ENCODE measurements at places on chromosomes 11 and 22.

DNA sequence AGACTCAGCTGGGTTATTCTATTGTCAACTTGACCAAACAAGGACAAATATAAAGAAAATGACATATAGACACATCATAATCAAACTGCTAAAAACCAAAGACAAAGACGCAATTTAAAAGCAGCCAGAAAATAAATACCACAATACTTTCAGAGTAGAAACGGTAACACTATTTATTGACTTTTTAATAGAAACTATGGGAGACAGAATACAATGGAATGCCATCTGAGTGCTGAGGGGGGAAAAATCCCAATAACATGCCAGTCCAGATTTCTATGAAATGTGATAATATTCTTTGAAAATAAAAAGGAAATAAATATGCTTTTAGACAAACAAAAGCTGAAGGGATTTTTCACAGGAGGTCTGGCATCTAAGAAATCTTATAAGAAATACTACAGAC is 30.7 kb downstream of the C11orf65 start:
- H3K27ac ChIP-seq, result no peak overlapping the region
- no peak for DNase-seq
- no peaks in the 10 kb centered on the region for H3K36me3 ChIP-seq
- no peaks in the 10 kb centered on the region for H3K4me1 ChIP-seq
- H3K4me3 ChIP-seq, result no peak overlapping the region
- H3K27me3 ChIP-seq, result no peaks in the 10 kb centered on the region

DNA sequence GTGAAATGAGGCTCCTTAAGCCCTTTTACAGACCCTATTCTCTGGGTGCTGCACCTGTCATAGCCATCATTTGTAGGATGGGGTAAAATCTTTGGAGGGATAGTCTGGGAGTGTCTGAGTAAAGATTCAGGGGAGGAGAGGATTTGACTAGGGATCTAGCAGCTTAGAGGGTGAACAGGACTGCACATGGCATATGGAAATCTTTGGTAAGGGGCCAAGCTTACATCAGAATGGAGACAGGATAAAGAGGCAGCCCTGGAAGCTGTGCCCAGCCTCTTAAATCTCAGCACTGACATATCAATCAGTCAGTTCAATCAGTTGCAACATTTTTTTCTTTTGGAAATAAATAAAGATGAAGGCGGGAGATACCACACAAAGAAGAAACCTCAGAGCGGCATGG is 301.8 kb upstream of the CADM1 start:
- no peak overlapping the region for H3K4me3 ChIP-seq
- H3K4me1 ChIP-seq, result no peaks in the 10 kb centered on the region
- no peaks in the 10 kb centered on the region for H3K36me3 ChIP-seq
- H3K27me3 ChIP-seq, result no peaks in the 10 kb centered on the region
- DNase-seq, result no peak

DNA sequence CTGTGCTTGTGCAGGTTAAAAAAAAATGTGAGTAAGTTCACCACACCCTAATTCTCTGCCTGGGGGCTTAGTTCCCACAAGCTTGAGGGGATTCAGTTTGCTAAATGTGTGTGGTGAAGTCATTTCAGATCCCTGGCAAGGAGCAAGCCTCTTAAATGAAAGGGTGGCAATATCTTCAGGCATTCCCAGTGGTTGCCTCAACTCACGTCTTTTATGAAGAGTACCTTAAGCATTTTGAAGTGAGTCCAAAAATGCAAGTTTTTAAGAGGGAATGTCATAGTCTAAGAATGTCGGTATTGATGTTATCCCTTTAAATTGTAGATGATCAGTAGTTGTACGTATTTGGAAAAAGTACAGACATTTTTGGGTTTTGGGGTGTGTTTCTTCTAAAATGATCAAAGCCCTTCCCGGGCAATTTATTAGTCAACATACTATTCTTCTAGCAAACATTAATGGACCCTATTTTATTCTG is 4.9 kb downstream of the TCP11L1 start:
- no peaks in the 10 kb centered on the region for H3K27me3 ChIP-seq
- peaks cover 29% of the 10 kb centered on the region for H3K36me3 ChIP-seq
- H3K4me3 ChIP-seq, result peak overlapping the region; percentile 38
- H3K27ac ChIP-seq, result peak overlapping the region; percentile 76

- no peaks in the 10 kb centered on the region for H3K27me3 ChIP-seq
- no peaks in the 10 kb centered on the region for H3K36me3 ChIP-seq
- H3K4me3 ChIP-seq, result no peak overlapping the region
Observed at GRCh38 chr11:2262301-2263070, 7.9 kb downstream of the ASCL2 start.

DNA sequence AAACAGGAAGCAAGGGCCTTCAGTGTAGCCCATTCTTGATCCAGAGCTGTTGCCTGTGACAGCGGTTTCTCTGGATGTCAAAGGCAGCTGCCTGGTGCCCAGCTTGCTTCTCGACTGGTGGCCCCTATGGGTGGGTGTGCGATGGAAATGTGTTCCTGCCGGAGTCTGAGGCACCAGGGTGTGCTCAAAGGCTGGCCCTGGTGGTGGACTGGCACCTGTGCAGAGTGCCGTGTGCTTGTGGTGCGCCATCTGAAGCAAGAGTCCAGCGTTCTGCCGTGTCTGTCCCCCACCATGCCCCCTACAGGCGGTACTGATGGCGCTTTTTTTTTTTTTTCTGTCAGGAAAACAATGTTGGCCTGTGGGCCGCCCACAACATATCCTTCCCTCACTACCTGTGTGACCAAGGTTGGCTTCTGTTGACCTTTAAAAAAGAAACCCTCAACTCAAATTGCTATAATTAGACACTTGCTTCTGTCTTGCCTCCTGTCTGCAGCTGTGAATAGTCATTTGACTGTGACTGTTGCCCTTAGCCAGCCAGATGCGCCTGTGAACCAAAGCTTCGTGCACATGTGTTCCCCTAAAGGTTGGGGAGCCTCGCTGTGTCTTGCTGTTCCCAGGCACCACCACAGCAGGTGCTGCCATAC is 4.7 kb upstream of the RANBP1 start:
- peak; percentile 27 for DNase-seq
- H3K27me3 ChIP-seq, result no peaks in the 10 kb centered on the region
- H3K36me3 ChIP-seq, result peaks cover 74% of the 10 kb centered on the region
- no peak overlapping the region for H3K4me3 ChIP-seq
- H3K27ac ChIP-seq, result no peak overlapping the region

- H3K4me1 ChIP-seq, result no peaks in the 10 kb centered on the region
- no peaks in the 10 kb centered on the region for H3K36me3 ChIP-seq
- no peak overlapping the region for H3K4me3 ChIP-seq
- no peaks in the 10 kb centered on the region for H3K27me3 ChIP-seq
Observed at GRCh38 chr11:115363426-115363825, 140.8 kb downstream of the CADM1 start.

- H3K4me3 ChIP-seq, result no peak overlapping the region
- H3K27ac ChIP-seq, result no peak overlapping the region
- no peak for DNase-seq
- H3K36me3 ChIP-seq, result no peaks in the 10 kb centered on the region
Observed at GRCh38 chr11:61757213-61757862, 4.9 kb downstream of the MYRF start.

DNA sequence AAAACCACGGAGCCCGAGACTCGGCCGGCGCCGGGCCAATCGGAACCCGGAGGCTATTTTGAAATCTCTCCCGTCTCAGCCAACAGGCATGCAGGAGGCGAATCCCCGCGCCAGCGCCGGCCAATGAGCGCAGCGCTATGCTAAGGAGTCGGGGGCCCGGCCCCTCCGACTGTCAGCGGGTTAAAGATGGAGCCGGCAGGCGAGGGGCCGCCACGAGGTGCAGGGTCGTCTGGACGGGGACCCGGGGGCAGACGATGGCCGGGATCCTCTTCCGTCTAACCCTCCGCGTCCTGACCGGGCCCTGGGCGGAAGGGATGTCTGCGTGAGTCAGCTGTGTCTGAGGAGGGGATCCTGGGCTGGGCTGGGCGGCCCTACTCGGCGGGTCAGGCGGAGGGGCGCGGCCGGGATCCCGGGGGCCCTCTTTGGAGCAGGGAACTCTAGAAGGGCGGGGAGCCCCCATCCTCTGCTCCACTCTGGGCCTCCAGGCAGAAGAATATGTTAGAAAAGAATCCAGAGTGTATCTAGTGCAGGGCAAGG is 10.0 kb downstream of the SDF2L1 start:
- H3K4me1 ChIP-seq, result peaks cover 5% of the 10 kb centered on the region
- peaks cover 12% of the 10 kb centered on the region for H3K36me3 ChIP-seq
- H3K27me3 ChIP-seq, result no peaks in the 10 kb centered on the region
- peak overlapping the region; percentile 85 for H3K4me3 ChIP-seq

- H3K36me3 ChIP-seq, result no peaks in the 10 kb centered on the region
- no peak for DNase-seq
- no peak overlapping the region for H3K27ac ChIP-seq
- no peaks in the 10 kb centered on the region for H3K27me3 ChIP-seq
Observed at GRCh38 chr11:39367534-39367933, 2091.9 kb downstream of the LRRC4C start.

GRCh38 chr22:33591946-33592345 is 328.3 kb downstream of the LARGE1 start:
- no peak for DNase-seq
- no peaks in the 10 kb centered on the region for H3K4me1 ChIP-seq
- H3K36me3 ChIP-seq, result no peaks in the 10 kb centered on the region
- no peak overlapping the region for H3K27ac ChIP-seq
- H3K27me3 ChIP-seq, result no peaks in the 10 kb centered on the region

GRCh38 chr11:96149743-96150555 is 193.0 kb downstream of the MAML2 start:
- peaks cover 21% of the 10 kb centered on the region for H3K4me1 ChIP-seq
- H3K27ac ChIP-seq, result no peak overlapping the region
- peak; percentile 21 for DNase-seq
- H3K4me3 ChIP-seq, result no peak overlapping the region
- H3K27me3 ChIP-seq, result no peaks in the 10 kb centered on the region
- H3K36me3 ChIP-seq, result no peaks in the 10 kb centered on the region

- DNase-seq, result no peak
- no peak overlapping the region for H3K4me3 ChIP-seq
- H3K27me3 ChIP-seq, result no peaks in the 10 kb centered on the region
- no peaks in the 10 kb centered on the region for H3K4me1 ChIP-seq
- no peaks in the 10 kb centered on the region for H3K36me3 ChIP-seq
- no peak overlapping the region for H3K27ac ChIP-seq
Observed at GRCh38 chr11:131912134-131912533, 541.7 kb downstream of the NTM start.

GRCh38 chr11:1281326-1281973 is 28.0 kb downstream of the TOLLIP start:
- H3K4me1 ChIP-seq, result no peaks in the 10 kb centered on the region
- H3K27ac ChIP-seq, result no peak overlapping the region
- H3K27me3 ChIP-seq, result no peaks in the 10 kb centered on the region
- no peak overlapping the region for H3K4me3 ChIP-seq
- DNase-seq, result no peak

DNA sequence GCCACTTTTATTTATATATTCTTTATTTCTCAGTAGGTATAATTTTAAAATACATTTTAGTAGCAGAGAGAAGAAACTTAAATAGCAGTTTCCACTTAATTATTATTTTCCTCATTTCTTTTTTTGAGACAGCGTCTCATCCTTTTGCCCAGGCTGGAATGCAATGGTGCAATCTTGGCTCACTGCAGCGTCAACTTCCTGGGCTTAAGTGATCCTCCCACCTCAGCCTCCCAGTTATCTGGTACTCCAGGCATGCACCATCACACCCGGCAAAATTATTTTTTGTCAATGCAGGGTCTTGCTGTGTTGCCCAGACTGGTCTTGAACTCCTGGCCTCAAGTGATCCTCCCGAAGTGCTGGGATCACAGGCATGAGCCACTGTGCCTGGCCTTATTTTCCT is 38.3 kb downstream of the ATG13 start:
- no peaks in the 10 kb centered on the region for H3K27me3 ChIP-seq
- H3K4me1 ChIP-seq, result peaks cover 12% of the 10 kb centered on the region
- no peak overlapping the region for H3K4me3 ChIP-seq
- peaks cover 77% of the 10 kb centered on the region for H3K36me3 ChIP-seq
- H3K27ac ChIP-seq, result no peak overlapping the region
- DNase-seq, result no peak

GRCh38 chr11:75403037-75403436 is 3.7 kb downstream of the RPS3 start:
- H3K27me3 ChIP-seq, result no peaks in the 10 kb centered on the region
- peak overlapping the region; percentile 95 for H3K4me3 ChIP-seq
- peak overlapping the region; percentile 16 for H3K27ac ChIP-seq
- H3K36me3 ChIP-seq, result peaks cover 87% of the 10 kb centered on the region
- no peak for DNase-seq

GRCh38 chr22:27399161-27399560 is 402.4 kb downstream of the MN1 start:
- no peak overlapping the region for H3K27ac ChIP-seq
- no peak overlapping the region for H3K4me3 ChIP-seq
- no peaks in the 10 kb centered on the region for H3K4me1 ChIP-seq
- DNase-seq, result no peak

DNA sequence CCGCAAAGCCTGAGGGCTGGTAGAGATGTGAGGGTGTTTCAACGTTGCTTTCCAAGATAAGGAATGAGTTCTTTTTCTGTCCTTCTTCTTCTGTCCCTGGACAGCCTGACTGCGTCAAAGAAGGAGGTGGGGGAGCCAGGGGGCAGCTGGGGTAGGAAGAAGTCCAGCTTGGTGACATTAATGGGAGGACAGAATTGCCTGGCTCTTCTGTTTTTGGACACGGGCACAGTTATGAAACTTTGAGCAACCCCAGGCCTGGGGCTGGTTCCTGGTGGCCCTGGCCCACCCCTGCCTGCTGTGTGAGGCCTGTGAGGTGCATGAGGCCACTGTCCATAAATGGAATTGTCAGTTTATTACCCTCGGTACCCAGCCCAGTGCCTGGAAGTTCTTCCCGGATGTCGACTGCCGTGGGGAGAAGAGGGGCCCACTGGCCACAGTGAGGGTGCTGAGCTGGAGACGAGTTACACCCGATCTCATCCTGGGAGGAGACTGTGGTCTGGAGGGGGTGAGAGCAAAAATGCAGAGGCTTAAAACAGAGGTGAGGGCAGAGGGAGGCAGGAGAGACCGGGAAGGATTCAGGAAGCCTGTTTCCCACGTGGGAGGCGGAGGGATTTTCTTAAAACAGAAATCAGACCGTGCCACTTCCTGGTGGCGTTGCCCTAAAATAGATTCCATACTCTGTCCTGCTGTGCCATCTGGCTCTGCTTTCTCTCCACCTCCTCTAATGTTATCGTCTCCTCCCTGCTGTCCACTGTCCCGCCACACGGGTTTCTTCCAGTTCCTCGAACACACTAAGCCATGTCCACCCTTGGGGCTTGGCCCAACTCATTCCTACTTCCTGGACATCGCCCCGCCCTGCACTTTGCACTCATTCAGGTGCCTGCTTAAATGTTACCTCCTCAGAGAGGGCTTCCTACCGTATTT is 59.7 kb upstream of the RASD2 start:
- H3K36me3 ChIP-seq, result no peaks in the 10 kb centered on the region
- DNase-seq, result no peak
- peaks cover 3% of the 10 kb centered on the region for H3K27me3 ChIP-seq
- H3K4me3 ChIP-seq, result no peak overlapping the region
- H3K27ac ChIP-seq, result no peak overlapping the region

GRCh38 chr22:45977003-45977411 is at the start of gene WNT7B:
WNT7B (minus strand) TSS chr22:45977162; CDS start chr22:45976754, 408 bp downstream.
- H3K4me3 ChIP-seq, result peak within 1 kb of the TSS; percentile 51

DNA sequence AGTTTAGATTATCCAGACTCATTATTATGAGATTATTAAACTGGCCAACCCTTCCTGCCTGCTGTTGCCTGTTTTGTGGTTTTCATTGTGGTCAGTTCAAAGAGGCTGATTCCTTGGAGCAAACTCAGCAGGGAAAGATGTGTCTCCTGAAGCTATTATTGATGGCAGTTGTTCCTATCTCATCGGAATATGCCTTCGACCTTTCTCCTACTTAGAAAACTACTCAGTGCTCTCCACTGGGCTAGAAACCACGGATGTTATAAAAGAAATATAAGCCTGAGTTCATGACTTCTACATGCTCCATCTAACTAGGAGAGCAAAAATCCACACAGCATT is 80.2 kb upstream of the NAV2 start:
- DNase-seq, result peak; percentile 74
- no peak overlapping the region for H3K27ac ChIP-seq
- no peaks in the 10 kb centered on the region for H3K36me3 ChIP-seq
- H3K4me1 ChIP-seq, result peaks cover 49% of the 10 kb centered on the region
- no peaks in the 10 kb centered on the region for H3K27me3 ChIP-seq
